ENCODE measurements at places on chromosomes 11 and 22.
A peak's percentile ranks its signal among the peaks of the same experiment; 100 is the strongest.

DNA sequence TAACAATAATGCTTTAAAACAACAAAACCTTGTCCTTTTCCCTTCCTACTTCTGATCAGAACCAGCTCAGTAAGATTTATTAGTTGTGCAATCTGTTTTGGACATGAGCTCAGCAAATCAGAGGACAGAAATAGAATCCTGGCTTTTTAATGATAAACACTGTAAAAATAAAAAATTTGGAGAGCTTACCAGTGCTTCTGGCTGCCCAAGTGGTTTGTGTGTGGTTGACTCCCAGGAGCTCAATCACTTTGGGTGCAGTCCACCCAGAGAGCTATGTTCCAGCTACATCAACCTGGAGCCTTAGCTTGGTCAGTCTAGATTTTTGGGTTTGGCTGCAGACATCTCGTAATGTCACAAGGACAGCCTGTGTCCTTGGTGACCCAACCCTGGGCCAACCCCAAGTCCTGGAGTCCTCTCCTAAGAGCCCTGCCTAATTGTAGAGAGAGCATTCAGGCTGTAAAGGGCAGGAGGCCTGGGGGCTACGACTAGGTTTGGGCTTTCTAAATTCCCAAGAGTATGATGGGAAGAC is 28.5 kb downstream of the CD44 start:
- no peak for DNase-seq

DNA sequence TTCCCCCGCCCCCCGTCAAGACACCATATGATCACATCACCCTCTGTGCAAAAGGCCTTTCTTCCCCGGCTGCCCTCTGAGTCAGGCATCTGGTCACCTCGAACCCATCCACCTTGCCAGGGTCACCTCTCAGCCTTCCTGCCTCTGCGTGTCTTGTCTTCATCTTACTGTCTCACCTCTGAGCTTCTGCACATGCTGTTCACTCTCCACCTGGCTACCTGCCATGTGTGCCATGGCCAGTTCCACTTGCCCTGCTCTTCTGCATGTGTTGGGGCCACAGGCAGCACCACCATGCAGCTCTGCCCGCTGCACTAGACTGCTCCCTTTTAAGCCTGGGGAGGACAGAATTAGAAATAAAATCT is 9.8 kb downstream of the ZNF74 start:
- DNase-seq, result no peak

- no peak for DNase-seq
Observed at GRCh38 chr11:31824879-31825837, 14.0 kb upstream of the PAX6 start.

GRCh38 chr22:40517631-40518030 is 118.9 kb downstream of the MRTFA start:
- DNase-seq, result no peak

DNA sequence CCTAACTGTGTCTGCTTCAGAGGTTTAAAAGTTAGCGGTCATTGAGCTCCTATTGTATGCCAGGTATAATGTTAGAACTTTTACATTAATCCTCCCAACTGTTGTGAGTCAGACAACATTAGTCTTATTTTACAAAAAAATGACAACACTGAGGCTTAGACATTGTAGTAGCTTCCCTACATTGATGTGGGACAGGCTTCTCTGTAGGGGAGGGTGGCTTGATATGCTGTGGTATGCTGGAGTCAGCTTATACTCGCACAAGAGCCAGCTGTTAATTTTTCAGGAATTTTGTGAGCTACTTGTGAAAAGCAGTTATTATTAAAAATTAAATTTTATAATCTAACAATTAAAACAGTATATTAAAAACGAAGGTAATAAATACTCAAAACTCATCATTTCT is 64.8 kb upstream of the NAV2 start:
- no peak for DNase-seq

GRCh38 chr22:46941968-46942798 is 179.7 kb downstream of the TBC1D22A start:
- no peak for DNase-seq

DNA sequence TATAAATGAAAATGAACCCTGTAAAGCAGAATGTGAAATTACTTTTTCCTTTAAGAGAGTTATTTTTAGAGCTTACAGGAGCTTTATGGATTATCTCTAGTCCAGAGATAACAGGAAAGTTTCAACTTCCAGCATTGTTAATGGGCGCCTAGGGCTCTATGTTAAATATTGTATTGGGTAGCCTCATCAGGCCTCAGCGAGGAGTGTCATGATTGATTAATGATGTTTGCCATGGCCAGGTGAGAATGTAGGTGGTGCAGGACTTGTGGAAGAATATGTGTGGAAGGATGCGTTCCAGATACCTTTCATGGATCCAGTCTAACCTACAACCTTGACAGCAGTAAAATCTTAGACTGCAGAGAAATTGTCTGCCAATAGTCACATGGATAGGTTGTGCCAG is 50.6 kb downstream of the ME3 start:
- DNase-seq, result no peak

DNA sequence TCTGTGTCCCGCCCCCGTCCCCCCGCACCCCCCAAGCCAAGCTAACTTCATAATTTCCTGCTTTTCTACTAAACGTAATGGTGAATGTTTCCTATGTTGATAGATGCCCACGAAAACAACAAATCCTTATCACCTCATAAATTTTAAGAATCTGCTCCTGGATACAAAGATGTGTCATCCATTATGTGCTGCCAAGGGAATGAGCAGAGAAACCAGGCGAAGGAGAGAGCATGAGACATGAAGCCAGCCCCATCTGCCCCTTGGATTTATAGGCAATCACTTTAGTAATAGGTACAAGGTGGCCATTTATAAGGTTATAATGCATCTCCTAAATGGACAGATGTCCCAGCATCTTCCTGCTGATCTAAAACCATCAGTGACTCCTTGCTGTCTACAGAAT is 30.3 kb downstream of the LAYN start:
- no peak for DNase-seq

DNA sequence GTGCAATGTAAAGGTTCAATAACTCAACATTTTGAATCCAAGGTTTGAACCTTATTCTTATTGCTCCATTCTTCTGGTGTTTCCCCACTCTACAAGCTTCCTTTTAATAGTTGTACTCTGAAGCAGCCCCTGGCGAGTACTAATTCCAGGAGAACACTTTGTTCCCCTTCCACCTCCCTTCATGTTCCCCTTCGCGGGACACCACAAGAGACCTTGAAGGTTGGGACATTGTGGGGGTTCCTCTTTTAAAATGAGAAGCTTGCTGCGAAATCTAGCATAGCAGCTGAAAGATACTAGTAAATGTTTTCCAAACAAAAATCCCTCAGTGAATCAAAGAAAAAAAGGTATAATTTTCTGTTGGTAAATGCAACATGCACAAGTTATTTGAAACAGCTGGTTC is 626.3 kb upstream of the LRRC4C start:
- no peak for DNase-seq

DNA sequence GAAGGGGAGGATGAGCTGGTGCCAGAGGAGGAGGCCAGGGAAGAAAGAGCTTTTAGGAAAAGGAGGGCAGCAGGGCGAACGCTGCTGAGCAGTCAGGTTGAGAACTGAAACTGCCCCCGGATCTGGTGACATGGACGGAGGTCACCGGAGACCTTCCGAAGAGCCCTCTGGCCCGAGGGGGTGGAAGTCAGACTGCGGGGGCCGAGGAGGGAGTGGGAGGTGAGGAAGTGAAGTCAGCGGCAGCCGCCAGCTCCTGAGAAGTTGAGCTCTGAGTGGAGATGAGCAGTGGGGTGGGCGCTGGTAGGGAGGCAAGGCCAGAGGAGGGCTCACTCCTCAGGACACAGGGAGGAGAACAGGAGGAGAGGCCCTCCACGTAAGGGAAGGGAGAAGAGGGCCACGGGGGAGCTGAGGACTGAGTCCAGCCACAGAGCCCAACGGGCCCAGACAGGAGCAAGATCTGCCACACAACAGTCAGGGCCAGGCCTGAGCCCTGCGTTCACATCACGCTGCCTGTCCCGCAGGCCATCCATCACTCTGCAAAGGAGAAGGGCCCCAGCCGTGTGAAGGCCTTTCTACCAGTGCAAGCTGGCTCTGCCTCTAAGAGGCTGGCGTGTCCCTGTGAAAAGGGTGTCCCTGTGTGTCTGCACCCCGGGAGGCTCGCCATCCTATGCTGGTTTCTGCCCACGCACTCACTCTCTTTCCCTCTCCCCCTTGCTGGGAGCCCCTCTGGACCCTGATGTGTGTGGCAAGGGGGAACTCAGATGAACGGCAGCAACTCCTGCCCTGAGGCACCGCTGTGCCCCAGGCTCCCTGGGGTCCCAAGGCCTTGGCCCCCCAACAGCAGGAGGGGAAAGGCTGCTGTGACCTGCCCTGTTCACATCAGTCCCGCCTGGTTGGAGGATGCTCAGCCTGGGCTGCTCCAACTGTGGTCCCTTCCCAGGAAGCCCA is 19.0 kb upstream of the LRRC32 start:
- DNase-seq, result no peak

DNA sequence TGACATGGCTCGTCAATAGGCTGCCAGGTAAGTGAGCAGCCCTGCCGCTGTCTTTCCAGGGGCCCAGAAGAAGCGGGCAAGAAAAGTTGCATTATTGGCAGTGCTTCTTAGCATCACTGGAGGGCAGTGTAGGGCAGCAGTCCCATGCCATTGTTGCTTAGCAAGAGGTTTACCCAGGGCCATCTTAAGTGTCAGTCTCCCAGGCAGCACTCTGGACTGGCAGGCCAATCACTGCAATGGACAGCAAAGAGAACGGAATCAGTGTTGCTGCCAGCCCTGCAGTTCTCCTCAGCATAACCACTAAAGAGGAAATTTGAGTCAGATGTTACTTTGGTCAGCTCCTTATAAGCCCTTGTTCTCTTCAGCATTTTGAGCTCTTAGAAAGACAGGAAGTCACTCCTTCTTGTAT is 13.4 kb upstream of the GRK2 start:
- peak; percentile 46 for DNase-seq

DNA sequence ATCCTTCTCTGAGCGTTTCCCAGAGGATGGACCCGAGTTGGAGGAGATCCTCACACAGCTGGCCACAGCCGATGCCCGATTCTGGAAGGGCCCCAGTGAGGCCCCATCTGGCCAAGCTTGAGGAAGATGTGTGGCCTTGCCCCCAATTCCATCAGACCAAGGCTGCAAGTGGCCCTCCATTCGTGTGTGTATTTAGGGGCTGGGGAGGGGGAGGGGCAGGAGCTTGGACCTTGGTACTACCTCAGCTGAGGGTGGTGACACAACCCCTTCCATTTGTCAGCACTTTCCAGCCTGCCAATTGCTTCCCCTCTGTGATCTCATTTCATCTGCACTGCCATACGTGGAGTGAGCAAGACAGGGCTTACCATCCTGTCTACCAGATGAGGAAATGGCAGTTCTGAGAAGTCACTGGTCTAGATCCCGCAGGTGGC is 1.3 kb upstream of the BBS1 start:
- no peak for DNase-seq

- DNase-seq, result no peak
Observed at GRCh38 chr11:128716661-128717210, 22.9 kb downstream of the FLI1 start.

- DNase-seq, result no peak
Observed at GRCh38 chr22:41939981-41940831, 6.7 kb downstream of the CENPM start.

- no peak for DNase-seq
Observed at GRCh38 chr11:77175869-77176539, 48.0 kb downstream of the MYO7A start.

DNA sequence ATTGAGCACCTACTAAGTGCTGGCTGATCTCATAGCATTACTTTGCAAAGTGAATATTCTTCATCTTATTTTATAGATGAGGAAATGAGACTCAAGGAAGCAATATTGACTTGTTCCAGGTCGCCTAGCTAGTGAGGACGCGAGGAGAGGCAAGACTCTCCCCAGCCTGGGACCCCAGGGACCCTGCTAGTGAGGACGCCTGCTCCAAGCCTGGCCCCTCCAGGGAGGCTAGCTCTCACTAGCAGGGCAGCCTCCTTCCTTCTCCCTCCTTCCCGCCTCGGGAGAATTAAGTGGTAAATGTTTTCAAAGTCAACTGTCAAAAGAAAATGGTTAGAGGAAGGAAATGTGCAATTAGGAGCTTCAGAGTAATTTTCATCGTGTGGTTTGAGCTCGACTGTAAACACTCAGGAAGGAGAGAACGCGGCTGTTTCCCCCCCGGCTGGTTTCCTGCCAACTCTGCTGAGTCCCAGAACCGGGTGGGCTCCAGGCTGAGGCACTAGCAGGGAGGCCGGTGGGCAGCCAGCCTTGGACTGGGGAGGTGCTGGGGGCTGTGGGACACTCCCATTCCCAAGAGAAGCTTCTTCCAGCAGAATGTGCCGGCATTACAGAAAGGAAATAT is 17.9 kb downstream of the MYEOV start:
- DNase-seq, result no peak

DNA sequence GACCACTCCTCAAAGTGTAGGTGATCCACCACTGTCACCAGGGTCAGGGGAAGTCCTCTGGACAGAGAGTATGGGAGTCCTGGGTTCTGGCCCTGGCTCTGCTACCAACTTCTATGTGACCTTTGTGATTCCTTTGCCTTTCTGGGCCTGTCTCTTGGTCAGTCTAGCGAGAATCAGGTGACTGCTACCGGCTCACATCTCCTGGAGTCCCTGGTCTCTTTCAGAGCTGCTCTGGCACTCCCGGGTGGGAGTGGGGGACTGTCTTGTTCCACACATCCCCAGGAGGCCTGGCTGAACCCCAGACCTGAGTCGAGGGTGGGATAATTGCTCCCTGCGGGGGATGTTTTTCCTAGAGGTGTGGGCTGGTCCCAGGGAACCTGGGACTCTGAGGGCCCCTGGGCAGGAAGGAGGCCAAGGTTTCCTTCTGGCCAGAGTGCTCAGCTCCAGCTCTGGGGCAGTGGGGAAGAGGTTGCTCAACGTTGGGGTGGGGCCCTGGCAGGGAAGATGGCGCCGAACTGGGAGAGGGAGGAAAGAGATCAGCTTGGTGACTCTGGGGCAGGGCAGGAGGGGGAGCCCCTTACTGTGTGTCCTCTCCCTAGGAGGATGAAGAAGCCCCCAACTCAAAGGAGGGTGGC is 2.1 kb downstream of the SOX10 start:
- DNase-seq, result no peak

DNA sequence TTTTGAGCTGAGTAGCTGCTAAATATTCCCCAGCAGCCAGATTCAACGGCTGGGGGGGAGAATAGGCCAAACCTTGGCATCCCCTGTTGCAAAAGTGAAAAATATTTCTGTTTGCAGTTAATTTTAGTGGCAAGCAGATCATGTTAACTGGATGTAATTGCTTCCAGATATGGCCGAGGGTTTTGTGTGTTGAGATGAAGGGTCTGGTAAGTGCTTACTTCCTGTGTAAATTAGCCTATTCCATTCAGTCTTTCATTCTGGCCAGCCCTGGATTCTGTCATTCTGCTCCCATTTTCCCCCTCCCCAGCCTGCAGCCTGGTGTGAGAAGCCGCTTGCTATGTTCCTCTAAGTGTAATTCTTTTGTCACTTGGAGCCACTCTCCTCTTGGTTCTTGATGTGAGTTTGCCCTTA is 17.4 kb downstream of the ZBTB16 start:
- DNase-seq, result no peak

GRCh38 chr11:20248121-20248772 is 88.0 kb upstream of the DBX1 start:
- no peak for DNase-seq

GRCh38 chr22:20524004-20524481 is 16.6 kb downstream of the MED15 start:
- DNase-seq, result no peak

- no peak for DNase-seq
Observed at GRCh38 chr11:45889966-45890365, 4.5 kb downstream of the MAPK8IP1 start.

Data from MCF 10A (cell line).